ENCODE measurements at places on chromosomes 2 and 18. TPM values are rescaled to one million over a fixed set of nuclear protein-coding genes. Genes with fewer than 3 reads are reported as not detected.

Gene RESP18
- not detected for polyA plus RNA-seq

Gene TRIP12
- 22.5 TPM for polyA plus RNA-seq

Gene RBKS
- polyA plus RNA-seq, result 6.5 TPM

GRCh38 chr2:134246154-134246874, 7.6 kb upstream of the MGAT5 start:
- no peaks in the 10 kb centered on the region for H3K27me3 ChIP-seq
- DNase-seq, result no peak
- H3K4me3 ChIP-seq, result no peak overlapping the region
- no peaks in the 10 kb centered on the region for H3K36me3 ChIP-seq
- no peaks in the 10 kb centered on the region for H3K4me1 ChIP-seq

DNA sequence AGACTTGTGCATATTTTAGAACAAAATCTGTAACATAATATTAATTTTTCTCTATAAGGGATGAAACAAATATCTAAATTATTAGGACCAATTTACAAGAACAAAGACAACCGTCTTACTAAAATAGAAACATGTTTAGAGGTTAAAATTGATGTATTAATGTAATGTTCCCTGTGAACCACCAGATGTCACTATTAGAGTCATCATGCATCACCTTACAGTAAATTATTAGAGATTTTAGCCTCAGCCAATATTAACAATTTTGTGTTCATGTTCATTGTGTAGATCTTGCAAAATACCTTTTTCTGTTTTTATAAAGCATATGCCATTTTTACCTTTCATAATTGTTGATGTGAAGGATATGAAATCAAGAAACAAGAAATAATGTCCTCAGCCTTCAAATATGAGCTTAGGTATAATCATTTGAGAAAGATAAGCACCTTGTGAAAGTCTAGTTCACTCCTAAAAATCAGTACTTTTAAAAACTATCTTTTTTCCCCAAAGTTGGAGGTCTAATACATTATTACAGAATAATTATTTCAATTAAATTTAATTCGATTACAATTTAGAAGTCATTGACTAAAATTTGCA, 344.3 kb upstream of the KCNH7 start:
- H3K27ac ChIP-seq, result no peak overlapping the region
- H3K36me3 ChIP-seq, result no peaks in the 10 kb centered on the region
- H3K4me3 ChIP-seq, result no peak overlapping the region
- H3K27me3 ChIP-seq, result no peaks in the 10 kb centered on the region

DNA sequence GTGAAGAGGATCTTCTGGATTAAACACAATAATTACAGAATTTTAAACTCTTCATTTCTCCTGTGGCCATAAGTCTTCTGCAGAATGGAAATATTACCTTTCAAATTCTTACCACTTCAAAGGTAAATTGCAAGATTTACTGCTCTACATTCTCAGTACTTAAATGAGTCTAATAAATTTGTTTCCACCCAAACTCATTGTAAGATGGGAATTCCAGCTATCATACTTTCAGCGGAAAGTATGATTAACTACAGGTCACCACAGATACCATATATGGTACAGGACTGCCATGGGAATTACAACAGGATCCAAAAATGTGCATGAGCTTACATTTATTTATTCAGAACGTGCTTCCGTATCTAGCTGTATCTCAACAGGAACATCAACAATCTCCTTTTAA, 3.1 kb downstream of the DSC3 start:
- H3K27me3 ChIP-seq, result no peaks in the 10 kb centered on the region
- H3K4me3 ChIP-seq, result no peak overlapping the region
- no peak overlapping the region for H3K27ac ChIP-seq
- DNase-seq, result no peak

GRCh38 chr2:71511776-71512175, 58.4 kb downstream of the DYSF start:
- no peaks in the 10 kb centered on the region for H3K27me3 ChIP-seq
- H3K4me3 ChIP-seq, result no peak overlapping the region
- H3K36me3 ChIP-seq, result no peaks in the 10 kb centered on the region

- H3K4me3 ChIP-seq, result no peak overlapping the region
- DNase-seq, result no peak
- H3K27ac ChIP-seq, result no peak overlapping the region
- peaks cover 3% of the 10 kb centered on the region for H3K36me3 ChIP-seq
- peaks cover 5% of the 10 kb centered on the region for H3K4me1 ChIP-seq
- no peaks in the 10 kb centered on the region for H3K27me3 ChIP-seq
Measured at GRCh38 chr2:69616755-69617154, 26.8 kb downstream of the AAK1 start.

DNA sequence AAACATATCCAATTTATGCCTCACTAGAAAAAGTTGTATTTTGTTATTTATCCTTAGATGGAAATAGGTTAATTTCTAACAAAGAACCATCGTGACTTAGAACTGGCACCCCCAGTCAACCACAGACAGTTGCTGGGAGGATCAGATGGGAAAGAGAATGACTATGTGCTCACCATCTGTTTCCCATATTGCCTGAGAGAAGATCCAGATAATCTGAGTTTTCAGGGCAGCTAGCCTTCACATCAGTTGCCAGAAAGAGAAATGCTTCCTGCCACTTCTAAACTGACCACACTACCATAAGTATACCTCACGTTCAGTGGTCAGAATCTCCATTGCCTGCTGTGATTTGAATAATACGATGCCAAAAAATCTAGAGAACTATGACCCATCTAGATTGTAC, 28.4 kb upstream of the NEB start:
- H3K4me3 ChIP-seq, result no peak overlapping the region
- DNase-seq, result no peak
- H3K27me3 ChIP-seq, result no peaks in the 10 kb centered on the region
- H3K27ac ChIP-seq, result no peak overlapping the region
- H3K36me3 ChIP-seq, result no peaks in the 10 kb centered on the region

GRCh38 chr2:129056959-129057317, 738.3 kb upstream of the HS6ST1 start:
- no peaks in the 10 kb centered on the region for H3K4me1 ChIP-seq
- H3K27ac ChIP-seq, result no peak overlapping the region
- no peak overlapping the region for H3K4me3 ChIP-seq

DNA sequence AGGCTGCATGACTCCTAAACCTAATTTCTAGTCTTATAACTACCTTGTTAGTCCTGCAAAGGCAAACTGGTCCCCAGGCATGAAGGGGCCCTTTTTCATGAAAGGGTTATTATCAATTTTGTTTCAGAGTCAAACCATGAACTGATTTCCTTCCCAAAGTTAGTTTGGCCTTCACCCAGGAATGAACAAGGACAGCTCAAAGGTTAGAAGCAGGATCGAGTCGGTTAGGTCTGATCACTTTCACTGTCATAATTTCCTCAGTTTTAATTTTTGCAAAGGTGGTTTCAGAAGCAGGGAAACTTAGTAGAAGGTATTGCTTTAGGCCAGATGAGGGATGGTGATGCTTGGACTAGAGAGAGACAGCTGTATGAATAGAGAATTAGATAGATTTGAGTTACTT, 8.7 kb upstream of the ALS2 start:
- no peak for DNase-seq
- no peaks in the 10 kb centered on the region for H3K4me1 ChIP-seq
- H3K27ac ChIP-seq, result no peak overlapping the region
- H3K4me3 ChIP-seq, result no peak overlapping the region
- H3K36me3 ChIP-seq, result no peaks in the 10 kb centered on the region
- no peaks in the 10 kb centered on the region for H3K27me3 ChIP-seq
